ENCODE measurements at places on chromosomes 4 and X.

DNA sequence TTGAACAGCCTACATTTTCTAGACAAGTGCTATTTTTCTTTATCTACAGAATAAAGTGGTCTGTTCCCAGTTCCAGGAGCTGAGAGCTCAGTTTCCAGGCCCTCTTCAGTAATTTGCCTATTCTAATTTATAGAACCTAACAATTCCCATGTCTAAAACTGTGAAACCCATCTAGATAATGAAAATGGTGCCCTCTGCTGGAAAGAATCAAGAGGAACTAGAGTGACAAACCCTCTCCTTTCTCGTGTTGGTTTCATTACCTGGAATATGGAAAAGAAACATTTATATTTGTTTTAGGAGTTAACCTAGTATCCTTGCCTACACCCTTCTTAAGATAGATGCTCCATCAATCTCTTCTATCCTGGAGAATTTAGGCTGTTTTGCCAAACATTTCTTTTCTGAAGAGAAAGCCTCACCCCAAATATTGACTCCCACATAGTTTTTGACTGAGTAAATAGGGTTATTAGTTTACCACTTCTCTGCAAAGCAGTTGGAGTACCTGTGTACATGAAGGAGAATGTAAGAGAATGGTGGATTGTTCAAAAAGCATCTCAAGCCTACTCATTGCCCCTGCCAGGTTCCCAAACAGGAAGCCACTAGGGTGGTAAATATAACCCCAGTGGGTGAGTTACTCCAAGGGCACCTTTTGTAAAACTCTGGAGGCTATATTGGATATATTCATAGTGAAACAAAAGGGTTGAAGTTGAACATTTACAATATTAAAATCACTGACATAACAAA, 121.6 kb downstream of the RASL11B start:
- DNase-seq: no peak

GRCh38 chr4:80740375-80740774, 290.1 kb upstream of the BMP3 start:
- no peak for DNase-seq

DNA sequence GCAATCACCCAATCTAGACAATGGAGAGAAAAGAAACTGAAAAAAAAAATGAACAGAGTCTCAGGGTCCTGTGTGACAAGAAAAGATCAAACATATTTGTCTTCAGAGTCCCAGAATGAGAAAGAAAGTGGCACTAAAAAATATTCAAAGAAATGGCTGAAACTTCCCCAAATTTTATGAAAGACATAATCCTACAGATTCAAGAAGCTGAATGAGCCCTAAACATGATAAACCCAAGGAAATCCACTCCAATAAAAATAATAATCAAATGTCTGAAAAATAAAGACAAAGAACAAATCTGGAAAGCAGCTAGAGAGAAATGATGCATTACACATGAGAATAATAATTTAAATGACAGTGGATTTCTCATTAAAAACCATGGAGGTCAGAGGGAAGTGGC, 130.3 kb upstream of the CITED1 start:
- DNase-seq: no peak

GRCh38 chr4:10959586-10959985, 275.0 kb upstream of the CLNK start:
- DNase-seq: no peak

- DNase-seq: peak; percentile 59
Measured at GRCh38 chr4:1512738-1513660, 106.8 kb upstream of the NKX1-1 start.

- no peak for DNase-seq
Measured at GRCh38 chr4:1973661-1974060, 35.1 kb downstream of the NELFA start.

GRCh38 chr4:14669371-14669770, 332.9 kb upstream of the CPEB2 start:
- no peak for DNase-seq

DNA sequence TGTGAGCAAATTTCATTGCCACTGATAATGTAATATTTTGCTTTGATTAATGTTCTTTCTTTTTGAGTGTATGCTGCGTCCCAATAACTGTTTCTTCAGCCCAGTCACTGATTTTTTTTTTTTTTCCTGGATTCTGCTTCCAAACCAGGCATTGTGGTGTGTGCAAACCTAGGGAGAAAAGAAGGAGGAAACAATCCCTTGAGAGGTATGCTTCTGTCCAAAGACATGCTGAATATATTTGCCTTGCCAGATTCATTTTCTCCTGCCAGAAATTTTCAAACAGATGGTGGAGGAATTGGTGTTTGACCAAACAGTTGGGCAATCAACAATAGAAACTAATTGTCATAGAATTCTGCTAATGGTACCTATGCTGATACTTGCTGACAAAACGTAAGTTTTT, 753.6 kb downstream of the RPA4 start:
- no peak for DNase-seq

DNA sequence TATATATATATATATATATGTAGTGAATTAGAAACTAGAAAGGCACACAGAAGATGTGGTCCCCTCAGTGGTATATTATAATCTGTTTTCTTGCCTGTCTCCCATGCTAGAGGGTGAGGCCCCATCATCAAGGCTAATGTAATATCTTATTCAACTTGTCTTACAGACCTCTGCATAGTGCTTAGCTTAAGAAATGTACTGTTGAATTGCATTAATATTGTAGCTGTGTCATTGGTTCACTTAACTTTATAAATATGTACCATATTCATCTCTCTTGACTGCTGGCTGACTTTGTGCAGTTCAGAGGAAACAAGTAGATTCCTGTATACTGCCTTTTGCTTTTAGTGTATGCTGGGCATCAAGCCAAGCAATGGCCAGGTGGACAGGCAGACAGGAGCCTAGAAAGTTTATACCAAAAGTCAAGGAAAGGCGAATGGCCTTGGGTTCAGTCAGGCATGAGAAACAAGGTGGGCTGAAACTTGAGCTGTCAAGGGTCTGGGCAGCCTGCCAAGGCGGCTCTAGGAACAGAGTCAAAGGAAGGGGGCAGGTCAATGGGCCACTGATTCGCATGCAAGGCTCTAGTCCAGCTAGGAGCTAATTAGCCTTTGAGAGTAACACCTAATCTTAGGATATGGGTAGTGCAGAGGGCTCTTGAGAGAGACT, 78.8 kb upstream of the LEF1 start:
- no peak for DNase-seq

GRCh38 chr4:54745031-54745770, 87.4 kb downstream of the KIT start:
- no peak for DNase-seq

GRCh38 chrX:74293343-74293946, 10.5 kb upstream of the ZCCHC13 start:
- DNase-seq: peak; percentile 62

GRCh38 chrX:135505351-135505750, 15.1 kb upstream of the INTS6L start:
- DNase-seq: no peak

DNA sequence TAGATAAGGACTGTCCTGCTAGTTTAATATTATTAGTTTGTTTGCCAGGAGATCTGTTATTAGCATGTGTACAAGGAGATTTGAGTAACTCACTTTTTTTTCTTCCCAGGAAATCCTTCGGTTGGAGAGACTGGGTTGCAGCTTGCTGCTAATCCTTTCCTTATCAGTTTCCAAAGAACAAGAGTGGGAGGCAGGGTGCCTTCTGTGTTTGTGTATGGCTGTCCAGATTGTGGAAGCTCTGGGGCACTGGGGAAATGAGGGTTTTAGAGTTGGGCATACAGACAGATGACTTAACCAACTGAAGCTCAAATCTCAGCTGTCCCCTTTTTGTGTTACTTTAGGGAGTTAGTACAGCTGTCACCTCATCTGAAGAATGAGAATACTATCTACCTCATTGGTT, 12.6 kb upstream of the SUPT20HL1 start:
- no peak for DNase-seq

DNA sequence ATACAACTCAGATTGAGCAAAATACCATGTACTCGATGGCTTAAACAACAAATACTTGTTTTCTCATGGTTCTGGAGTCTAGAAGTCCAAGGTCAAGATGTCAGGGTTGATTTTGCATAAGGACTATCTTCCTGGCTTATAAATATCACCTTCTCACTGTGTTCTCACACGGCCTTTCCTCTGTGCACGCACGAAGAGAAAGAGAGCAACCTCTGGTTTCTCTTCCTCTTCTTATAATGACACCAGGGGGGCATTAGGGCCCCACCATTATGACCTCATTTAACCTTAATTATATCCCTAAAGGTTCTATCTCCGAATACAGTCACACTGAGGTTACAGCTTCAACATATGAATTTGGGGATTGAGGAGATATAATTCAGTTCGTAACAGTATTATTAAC, 504.0 kb downstream of the MAGEE1 start:
- no peak for DNase-seq

- DNase-seq: no peak
Measured at GRCh38 chr4:108561116-108561515, 59.3 kb upstream of the RPL34 start.

DNA sequence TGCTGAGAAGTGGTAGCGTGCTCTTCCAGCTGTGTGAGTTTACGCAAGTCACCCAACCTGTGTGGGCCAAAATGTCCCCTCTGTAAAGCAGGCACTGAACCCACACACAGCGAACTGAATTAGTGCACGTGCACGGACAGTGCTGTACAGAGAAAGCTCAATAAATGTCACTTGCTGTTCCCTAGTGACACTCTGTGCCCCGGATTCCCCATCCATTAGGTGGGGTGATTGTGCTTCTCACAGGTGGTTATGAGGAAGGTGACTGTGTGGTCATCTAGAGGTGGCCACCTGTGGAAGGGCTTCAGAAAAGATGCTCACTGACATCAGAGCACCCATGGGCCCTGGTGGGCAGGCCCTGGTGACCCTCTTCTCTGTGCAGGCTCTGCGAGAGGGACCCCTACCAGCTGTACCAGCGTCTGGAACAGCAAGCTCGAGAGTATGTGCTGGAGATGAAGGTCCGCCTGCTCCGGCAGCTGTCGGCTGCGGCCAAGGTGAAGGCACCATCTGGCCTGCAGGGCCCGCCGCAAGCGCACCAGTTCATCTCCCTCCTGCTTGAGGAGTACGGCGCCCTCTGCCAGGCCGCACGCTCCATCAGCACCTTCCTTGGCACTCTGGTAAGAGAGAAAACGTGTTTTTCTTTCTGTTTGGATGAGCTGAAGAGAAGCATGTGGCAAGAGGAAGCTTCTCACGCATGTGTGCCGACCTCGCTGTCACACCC, 94.3 kb downstream of the FAM193A start:
- no peak for DNase-seq

DNA sequence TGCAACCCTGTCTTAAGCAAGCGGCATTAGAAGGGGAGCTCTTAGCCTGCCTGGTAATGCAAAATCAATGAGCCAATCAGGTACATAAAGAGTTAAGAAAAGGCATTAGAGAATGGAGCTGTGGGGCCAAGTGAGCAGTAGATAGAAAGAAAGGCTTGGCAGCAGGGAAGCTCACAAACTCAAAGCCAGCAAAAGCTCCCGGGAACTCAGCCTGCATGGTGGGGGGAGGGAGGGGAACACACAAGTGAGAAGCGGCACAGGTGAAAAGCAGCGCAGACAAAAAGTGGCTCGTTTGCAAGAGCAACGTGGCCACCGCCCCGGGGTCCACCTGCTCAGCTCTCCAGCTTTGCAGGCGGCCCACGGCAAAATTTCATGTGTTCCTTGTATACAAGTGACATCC, 818.5 kb downstream of the FAM133A start:
- no peak for DNase-seq

DNA sequence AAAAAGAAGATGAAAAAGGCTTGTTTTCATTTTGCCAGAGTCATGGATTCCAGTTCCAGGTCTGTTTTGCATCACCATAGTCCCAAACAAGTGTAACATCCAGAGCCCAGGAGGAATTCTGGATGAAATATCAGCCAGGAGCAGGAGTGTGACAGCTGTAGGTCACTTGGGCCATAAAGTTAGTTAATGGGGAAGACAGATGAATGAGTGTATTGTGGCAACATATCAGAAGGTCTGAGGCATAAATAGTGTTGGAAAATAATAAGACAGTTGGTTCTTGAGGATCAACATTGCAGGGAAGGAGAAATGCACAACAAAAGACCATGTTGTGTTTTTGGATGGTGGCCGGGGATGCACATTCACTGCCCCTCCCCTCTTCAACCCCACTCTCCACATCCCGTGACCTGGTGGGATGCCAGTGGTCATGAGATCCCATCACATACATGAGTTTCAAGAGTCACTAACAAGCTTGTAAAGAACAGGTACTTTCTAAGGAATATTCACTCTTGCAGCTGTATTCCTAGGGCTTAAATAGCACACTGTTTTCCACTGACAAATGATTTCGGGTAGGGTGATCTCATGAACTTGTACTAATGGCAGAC, 83.1 kb upstream of the IGFBP7 start:
- no peak for DNase-seq

GRCh38 chr4:137892134-137892533, 350.0 kb downstream of the SLC7A11 start:
- DNase-seq: no peak

GRCh38 chr4:42954963-42955669, 62.6 kb downstream of the GRXCR1 start:
- no peak for DNase-seq

DNA sequence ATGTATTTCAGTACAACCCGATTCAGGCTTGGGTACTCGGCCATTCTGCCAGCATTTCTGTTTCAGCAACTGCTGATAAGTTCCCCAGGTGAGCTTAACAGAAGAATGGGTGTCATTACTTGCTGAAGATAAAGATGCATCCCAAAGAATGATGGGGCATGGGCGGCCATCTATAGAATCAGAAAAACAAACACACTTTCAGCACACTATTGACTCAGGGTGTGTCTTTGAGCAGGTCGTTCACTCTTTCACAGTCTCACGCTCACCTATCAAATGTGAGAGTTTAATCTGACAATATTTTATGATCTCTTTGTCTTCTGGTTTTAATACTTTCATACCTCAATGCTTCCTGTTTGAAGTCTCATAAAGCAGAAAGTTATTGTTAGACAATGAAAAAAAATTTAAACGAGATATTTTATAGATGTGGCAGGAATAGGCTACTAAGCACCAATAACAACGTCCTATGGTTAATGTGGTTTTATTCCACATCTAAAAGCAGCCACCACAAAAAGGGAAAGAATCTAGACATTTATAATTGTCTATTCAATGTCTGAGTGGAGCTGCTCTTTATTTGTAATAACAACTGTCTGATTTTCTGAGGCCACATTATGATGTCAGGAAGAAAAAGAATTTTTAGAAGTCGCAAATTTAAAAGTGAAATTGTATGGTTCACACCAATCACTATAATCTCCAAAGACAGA, 17.0 kb downstream of the GASK1B start:
- no peak for DNase-seq

- no peak for DNase-seq
Measured at GRCh38 chrX:153778181-153778580, 2.7 kb upstream of the SRPK3 start.

- DNase-seq: no peak
Measured at GRCh38 chr4:98935633-98936032, 6.7 kb upstream of the EIF4E start.

DNA sequence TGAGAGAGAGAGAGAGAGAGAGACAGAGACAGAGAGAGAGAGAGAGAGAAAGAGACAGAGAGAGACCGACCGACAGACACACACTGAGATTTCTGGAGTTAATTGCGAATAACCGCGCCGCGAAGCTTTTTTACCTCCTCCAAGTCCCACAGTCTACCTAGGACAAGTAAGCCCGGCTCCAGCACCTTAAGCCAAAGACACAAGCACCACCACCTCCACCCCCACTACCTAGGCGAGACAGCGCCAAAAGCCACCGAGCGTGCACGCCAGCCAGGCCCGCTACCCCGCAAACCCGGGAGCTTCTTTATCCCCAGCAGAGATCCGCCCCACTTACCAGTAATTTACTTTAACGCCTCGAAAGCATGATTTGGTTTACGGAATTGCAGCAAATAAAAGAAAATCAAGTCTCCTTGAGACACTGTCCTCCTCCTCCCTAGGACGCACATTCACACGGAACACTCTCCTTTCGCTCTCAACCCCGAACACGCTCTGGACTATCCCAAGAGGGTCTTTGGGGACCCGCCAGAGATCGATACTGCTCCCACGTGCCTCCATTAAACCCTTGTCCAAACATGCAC, 649.6 kb upstream of the DIPK2B start:
- DNase-seq: peak; percentile 34

All from activated T-cell treated with anti-CD3 and anti-CD28 coated beads, Interleukin-2, amount 50 U/mL, for 1 hour (primary cell).